Stimulated activated CD4-positive, alpha-beta T cell treated with anti-CD3 and anti-CD28 coated beads, Interleukin-12 subunit alpha, Interleukin-12 subunit beta, amount 100 ng/mL, for 24 hours (primary cell): ENCODE measurements at places on chromosomes 12 and 14.

- no peak for DNase-seq
Observed at GRCh38 chr12:92673756-92674155, 29.0 kb upstream of the PLEKHG7 start.

GRCh38 chr12:124322271-124322998 lies 27.5 kb downstream of the RFLNA start:
- no peak for DNase-seq

- DNase-seq, result no peak
Observed at GRCh38 chr14:94638339-94638738, 26.1 kb downstream of the SERPINA3 start.

- no peak for DNase-seq
Observed at GRCh38 chr12:14678547-14679150, 17.8 kb downstream of the GUCY2C start.

DNA sequence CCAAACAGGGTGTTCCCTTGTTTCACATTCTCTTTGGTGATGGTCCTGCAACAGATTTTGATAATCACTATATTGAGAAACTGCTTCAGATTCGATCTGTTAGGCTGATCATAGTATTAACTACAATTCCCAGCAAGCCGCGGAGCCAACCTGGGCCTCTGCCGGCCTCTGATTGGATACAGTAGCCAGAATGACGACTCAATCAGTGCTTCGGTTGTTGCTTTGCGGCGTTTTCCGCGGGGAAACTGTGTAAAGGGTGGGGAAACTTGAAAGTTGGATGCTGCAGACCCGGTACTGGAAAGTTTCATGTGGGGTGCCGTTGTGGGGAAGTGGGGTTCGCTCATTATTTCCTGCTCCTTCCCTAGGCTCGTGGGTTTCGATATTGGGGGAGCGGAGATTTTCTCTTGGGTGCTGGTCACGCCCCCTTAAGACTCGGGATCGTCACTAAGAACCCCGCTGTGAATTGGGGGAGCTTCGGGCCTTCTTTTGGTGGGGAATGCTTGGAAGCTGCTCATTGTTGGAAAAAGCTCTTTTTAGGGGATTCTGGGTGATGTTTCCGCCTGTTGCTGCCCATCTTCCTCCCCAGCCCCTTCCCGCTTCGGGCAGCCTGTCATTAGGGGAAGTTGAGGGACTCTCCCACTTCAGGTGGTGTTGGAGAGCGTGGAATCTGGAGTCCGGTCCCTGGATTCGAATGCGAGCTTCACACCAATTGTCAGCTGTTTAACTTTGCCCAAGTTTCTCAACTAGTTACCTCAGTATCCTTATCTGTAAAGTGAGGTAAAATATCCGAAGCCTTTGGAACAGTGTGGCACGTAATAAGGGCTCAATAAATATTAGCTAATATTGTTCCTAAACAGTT lies at the start of gene RAD51B:
RAD51B (plus strand) TSS at position 217 of the 859 bp plus-strand sequence.
- DNase-seq, result peak; percentile 82

- DNase-seq, result no peak
Observed at GRCh38 chr12:127024791-127025190, 1242.2 kb upstream of the TMEM132C start.

DNA sequence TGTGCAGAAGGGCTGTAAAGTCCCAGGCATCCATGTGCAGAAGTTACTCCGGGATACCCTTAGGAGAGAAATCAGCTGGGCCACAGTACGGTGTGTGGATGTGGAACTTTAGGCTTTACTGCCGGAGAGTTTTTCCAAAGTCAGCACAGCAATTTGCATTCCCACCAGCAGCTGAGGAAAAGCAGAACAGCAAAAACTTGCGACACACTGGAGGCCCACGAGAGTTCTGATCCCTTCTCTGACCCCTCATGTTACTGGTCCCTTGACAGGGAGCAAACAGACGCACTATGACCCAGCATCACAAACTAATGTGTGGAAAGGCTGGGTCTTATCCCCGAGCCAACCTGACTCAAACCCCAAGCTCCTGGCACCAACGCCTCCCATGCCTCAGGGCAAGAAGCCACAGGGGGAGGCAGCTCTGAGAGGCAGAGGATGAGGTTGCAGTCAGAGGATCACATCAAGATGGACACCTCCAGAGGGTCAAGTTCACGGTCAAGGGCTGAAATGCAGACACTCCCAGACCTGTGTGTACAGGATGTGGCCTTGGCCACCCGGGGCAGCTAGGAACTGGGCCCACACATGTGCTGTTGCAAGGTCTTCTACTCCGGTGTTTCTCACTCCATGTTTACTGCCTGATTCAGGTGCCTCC lies 38.6 kb downstream of the CCDC88C start:
- DNase-seq, result no peak

DNA sequence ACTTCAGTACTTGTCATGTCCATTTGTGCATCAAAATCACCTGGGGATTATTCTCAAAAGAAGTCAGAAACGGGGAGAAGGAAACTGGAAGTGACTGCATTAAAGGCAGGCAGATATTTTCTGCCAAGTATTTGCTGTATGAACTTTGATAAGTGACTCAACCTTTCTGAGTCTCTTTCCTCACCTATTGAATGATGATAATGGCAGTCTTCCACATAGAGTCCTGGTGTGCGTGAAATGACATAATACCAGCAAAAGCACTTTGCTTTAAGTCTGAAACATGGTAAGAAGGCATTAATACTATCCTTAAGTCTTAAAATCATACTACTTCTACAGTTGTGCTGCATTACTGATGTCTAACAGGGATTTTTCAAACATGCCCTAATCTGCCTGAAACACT lies 278.5 kb downstream of the ADAMTS20 start:
- no peak for DNase-seq

DNA sequence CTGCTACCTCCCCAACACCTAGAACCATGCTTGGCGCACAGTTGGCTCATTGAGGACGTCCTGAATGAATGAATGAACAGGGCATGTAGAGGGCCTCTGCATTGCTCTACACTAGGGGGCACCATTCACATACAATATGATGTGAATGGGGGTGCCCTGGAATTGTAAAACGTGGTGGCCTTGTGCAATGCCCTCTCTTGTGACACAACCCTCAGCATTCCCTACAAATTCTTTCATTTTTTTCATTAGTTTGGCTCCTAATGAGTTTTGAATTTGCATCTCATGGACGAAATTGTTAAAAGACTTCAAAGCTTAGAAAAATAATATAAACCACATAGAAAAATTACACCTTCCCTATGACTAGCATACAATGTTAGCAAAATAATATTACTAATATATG lies 2.3 kb upstream of the DIO2 start:
- DNase-seq, result no peak

DNA sequence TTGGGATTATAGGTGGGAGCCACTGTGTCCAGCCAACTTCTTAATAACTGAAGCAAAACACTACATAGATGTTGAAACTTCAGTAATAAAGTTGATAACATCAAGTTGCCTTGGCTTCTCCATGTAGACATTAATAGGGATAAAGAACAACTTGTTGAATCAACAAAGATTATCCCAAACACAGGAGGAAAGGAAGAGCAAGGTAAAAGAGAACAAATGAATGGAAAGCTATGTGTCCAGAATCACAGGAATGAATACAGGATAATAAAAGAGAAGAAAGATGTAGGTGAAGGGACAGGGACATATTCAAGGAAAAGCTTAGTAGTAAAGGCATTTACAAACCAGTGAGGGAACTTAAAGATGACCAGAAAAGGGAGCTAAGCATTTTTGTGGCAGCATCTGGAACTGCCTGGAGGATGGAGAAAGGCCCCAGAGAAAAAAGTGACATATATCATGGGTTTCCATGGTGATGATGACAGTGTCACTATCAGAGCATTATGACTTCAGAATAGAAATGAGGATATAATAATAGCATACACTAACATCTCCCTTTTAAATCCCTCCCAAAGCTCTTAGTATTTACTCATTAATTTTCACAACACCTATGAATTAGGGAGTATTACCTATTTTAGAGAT lies 24.0 kb upstream of the MDM1 start:
- DNase-seq, result no peak

DNA sequence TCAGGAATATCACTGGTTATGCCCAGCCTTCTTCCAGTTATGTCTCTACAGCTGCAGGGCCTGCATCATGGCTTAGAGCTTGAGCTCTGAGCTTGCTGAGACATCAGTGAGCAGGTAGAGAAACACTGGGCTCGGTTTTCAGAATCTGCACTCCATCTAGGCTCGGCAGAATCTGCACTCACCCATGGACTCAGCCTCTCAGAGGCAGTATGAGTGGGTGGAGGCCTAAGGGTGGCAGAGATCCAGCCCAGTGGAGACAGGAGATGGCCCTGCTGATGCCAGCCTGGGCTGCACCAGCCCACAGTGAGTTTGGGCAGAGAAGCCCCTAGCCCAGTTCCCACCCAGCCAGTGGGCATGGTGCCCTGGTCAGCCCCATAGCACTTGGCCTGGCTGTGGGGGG lies 12.8 kb downstream of the KRT80 start:
- no peak for DNase-seq

GRCh38 chr12:16608946-16609539 lies 3.1 kb upstream of the LMO3 start:
- no peak for DNase-seq

DNA sequence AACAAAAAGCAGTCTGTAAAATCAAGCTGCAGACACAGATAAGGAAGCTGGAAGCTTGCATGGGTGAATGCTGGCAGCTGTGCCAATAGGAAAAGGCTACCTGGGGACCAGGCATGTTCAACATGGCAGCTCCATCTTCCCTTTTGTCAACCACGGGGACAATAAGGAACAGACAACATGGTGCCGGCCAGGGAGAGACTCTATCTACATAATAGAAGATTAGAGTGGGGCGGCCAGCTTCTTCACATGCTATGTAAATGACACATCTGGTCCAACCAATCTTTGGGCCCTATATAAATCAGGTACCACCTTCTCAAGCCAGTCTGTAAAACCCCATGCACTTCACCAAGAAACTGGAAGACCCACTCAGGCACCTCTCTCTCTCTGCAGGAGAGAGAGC lies 157.6 kb downstream of the SUDS3 start:
- DNase-seq, result no peak

- no peak for DNase-seq
Observed at GRCh38 chr14:100703386-100704220, 23.1 kb upstream of the DLK1 start.

GRCh38 chr14:24915958-24916595 lies 133.9 kb downstream of the STXBP6 start:
- DNase-seq, result no peak

DNA sequence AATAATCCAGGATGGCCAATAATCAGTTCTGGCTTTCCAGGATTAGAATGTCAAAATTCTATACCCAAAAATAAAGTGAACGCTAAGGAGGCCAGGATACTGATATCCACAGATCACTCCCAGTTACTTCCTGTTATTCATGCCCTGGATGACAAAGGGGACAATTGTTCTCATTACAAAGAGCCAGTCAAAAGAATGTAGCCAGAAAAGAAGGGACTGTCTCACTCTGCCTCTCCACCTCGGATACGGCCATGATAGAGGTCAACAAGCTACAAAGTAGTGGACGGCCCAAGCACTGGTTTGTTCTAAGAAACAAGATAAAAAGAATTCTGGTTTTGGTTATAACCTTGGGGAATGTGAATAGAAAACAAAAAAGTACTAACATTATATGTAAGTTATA lies 116.1 kb upstream of the ATF7IP start:
- DNase-seq, result no peak

GRCh38 chr12:31342286-31342685 lies 16.3 kb upstream of the SINHCAF start:
- DNase-seq, result no peak

GRCh38 chr12:111451649-111452129 lies 46.0 kb downstream of the SH2B3 start:
- DNase-seq, result no peak

GRCh38 chr12:69885658-69886057 lies 60.6 kb downstream of the MYRFL start:
- no peak for DNase-seq

DNA sequence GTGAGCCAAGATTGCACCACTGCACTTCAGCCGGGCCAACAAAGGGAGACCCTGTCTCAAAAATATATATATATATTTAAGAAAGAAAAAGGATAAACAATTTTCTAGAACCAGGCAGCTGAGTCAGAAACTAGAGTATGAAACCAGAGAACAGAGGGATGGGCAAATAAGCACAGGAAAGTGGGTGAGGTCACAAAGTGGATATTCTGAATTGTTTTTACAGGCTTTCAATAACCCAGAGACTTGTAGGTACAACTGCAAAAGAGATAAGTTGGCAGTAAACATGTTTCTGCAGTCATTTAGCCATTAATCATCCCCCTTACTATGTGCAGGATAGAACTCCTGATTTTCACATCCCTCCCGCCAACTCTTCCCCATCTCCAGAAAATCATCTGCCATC lies 94.2 kb downstream of the BTG1 start:
- DNase-seq, result no peak
